Activated T-cell treated with anti-CD3 and anti-CD28 coated beads for 48 hours (primary cell): ENCODE measurements at places on chromosomes 1 and 21.

GRCh38 chr1:109818988-109819764 is 55.5 kb upstream of the EPS8L3 start:
- no peak for DNase-seq

- no peak for DNase-seq
Observed at GRCh38 chr1:63626222-63626621, 33.0 kb downstream of the PGM1 start.

DNA sequence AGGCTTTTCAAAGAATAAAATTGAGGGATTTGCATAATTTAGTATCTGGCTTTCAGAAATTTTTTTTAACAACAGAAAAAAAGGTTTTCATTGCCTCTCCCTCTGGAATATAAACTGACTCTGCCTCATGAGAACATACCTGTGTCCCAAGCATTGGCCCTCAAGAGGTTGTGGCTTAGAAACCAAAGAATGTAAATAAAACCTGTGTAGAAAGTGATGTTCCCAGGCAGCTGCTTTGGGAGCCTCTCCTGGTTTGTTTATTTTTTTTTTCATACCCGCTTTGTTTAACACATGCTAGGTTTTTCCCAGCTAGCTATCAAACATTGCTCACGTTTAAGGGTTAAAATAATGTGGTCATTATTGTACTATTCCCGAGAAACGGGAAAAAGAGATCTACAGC is 40.5 kb upstream of the IFNAR2 start:
- no peak for DNase-seq

DNA sequence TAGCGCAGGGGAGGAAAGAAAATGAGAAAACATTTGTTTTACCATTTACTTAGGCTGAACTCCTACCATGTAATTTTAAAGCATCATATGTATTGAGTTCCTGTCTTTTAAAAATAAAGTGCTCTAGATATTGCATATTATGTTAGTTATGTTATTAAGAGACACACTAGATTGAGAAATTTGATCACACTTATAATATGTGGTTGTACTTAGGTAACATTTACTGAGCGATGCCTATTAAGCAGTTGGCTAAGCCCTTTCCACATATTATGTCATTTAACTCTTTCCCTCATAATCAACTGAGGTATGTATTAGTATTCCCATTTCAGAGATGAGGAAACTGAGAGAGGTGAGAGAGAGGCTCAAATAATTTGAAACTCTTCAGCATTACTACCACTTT is 4.5 kb upstream of the LRRC8D start:
- DNase-seq: no peak

DNA sequence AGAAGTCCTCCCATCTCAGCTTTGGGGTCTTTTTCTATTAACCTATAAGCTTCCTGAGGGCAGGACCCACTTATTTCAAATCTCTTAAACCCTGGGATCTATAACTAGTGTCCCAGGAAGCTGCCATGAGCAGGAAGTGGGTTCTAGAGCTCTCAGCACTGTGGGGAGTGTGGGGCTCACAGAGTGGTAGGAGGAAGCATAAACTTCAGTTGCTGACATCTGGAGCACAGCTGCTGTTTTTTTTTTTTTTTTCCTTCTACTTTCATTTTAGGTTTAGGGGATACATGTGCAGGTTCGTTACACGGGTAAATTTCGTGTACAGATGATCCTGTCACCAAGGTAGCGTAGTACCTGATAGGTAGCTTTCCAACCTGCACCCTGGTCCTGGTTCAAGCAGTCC is 59.3 kb downstream of the AK4 start:
- no peak for DNase-seq

DNA sequence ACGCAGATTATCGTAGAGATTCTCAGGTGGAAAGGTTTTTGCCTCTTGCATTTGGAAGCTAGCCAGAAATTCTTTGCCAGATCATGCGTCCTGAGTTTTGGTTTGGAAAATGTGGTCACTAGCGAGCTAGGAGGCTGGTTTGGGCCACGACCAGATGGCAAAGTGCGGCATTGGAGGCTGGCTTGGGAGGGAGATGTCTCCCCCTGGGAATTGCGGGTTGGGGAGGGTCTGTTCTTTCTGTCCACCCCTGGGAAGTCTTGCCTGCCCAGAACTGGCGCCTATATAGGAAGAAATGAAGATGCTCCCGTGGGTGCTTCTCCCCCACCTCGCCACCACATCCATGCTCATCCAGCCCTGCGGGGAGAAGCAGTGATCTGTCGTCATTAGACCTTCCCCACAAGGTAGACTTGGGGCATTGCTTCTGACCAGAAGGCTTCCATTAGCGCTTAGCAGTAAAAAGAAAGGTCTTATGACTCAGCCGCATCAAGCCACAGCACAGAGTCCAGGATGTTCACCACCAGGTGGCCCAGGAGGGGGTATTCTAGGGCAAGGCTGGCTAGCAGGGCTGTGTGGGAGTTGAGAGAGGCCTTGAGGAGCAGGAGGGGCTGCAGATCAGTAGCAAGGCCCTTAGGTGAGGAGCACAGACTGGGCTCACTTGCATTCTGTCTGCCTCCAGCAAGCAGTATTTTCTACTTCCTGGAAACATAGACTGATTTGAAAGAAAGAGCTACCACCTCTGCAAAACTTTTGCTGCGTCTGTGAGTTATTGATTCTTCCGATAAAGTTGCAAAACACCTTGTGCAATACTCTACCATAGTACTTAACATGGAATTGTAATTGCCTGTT is 1.5 kb upstream of the PTP4A2 start:
- peak; percentile 76 for DNase-seq

DNA sequence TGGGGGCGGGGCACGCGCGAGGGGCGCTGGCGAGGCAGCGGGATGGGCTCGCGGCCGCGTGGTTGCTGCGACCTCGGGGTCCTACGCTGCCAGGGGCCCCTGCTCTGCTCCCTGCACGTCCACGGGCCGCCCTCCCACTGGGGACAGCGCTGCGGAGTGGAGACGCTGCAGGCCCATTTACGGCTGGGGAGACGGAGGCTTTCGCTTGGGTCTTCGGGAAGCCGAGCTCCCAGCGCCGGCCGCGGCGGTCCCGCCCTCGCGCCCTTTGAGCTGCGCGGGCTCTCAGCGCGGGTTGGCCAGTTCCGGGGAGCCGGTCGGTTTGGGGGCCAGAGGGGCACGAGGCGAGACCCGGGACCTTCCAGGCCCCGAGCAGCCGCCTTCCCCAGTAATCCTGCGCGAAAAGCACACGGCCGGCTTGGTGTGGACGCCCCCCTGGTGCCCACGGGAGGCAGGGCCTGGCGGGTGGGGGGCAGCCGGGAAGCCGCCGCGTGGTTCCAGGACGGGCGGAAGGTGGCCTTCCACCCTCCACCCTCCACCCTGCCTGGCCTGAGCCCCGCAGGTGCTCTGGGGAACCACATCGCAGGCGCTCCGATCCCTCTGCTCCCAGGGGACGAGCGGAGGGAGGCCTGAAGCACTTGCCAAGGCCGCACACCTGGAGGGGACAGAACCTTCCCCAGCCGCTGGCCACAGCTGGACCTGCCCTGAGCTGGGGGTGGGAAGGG is 570 bp upstream of the PEX10 start:
- peak; percentile 21 for DNase-seq

DNA sequence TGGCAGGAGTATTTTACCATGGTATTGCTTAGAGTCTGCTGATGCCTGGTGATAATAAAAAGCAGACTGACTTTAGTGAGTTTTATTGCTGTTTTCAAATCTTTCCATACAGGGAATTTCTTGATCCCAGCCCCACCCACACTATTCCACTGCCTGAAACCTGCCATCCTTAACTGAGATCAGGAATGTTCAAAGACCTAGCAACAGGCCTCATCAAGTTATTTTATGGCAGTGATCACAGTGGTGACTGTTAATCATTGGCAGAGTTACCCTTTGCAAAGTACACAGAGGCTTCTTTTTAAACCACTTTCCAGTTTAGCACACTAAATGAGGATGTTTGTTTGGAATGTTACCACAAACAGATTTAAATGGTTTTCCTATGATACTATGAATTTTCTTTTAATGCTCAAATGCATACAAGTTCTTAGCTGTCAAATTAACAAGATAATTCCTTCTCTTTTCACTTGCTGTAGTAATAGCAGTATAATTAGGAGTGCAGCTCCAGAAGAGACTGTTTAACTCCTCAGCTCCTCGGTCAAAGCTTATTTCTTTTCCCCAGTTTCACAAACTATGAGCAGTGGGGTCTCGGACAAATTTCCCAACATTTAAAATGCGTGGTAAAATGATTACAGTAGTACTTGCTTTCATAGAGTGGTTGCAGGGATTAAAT is 69.9 kb upstream of the USP25 start:
- no peak for DNase-seq

GRCh38 chr1:59128239-59128736 is 168.6 kb upstream of the FGGY start:
- DNase-seq: no peak

DNA sequence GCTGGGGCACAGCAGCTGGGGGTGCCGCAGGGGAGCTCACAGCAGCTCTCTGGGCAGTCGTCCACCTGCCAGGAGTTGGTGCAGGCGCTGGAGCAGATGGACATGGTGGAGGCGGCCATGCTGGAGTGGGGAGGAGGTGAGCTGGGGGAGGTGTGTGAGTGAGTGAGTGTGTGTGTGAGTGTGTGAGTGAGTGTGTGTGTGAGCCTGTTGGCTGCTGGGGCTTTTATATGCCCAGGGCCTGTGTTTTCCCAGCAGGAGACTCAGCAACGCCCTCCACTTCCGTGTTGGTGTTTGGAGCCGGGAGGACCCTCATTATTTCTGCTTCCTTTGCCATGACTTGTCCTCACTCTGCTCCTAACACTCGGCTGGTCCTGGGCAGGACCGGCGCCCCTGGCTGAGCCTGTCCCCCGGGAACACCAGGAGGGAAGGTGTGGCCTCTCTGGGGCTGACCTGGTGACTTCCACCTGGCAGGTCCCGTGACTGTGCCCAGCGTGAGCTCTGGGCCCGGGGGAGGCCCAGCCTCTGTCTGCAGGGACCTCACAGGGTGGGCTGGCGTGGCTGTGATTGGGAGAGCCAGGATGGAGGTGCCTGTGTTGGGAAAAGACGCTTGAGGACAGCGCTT is at the start of gene KRTAP10-2:
TSS of gene KRTAP10-2 (minus strand) at position 166 of the 622 bp plus-strand sequence. CDS start at position 119, 47 bp downstream.
- no peak for DNase-seq

DNA sequence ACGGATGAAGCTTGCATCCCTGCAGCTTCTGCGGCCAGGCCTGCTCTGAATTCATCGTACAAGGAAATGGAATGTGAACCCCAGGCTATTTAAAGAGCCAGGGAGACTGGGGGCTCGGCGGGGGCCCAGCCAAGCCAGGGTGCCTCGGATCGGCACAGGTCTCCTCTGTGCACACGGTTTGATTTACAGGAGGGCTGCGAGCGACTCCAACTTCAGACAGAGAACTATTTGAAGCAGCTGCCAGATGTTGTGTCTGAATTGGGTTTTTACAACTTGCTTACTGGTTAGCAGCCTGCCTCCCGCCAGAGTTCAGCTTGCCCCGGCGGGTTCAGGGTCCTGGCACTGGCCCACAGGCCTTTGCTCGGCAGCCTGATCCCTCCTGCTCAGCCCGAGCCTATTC is 83.2 kb downstream of the SPSB1 start:
- no peak for DNase-seq

- DNase-seq: no peak
Observed at GRCh38 chr21:27831816-27832569, 865.1 kb upstream of the ADAMTS5 start.

DNA sequence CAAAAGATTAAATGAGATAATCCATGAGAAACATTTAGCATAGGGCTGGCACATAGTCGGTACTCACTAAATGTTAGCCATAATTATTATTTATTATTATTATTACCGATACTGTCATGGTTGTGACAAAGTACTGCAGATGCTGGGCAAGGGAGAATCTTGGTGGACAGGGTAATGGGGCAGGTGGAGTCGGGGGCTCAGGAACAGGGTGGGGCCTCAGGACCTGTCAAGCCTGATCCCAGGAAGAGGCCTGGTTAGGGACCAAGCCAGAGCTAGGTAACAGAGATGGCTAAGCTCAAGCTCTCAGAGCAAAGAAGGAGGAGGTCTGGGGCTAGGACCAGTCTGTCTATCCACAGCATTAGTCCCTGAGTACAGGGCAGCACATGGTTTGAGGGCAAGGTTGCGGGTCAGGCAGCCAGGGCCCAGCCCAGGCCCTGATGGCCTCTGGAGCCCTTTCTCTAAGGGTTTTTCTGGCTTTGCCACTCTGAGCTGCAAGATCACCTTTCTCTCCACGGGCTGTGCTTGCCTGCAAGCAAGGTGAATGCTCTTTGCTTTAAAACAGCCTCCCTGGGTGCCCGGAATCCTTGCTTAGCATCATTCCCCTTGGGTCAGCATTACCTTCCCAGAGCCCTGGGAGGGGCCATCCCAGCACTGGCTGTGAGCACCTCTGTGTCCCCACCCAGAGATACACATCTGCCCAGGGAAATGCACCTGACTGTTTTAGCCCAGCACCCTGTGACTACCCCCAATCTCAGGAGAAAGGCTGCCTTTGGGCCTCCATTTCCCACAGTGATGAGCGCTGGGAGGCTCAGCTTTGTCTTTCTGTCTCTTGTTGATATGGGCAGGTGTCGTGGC is 572.0 kb downstream of the PTPRU start:
- DNase-seq: no peak

DNA sequence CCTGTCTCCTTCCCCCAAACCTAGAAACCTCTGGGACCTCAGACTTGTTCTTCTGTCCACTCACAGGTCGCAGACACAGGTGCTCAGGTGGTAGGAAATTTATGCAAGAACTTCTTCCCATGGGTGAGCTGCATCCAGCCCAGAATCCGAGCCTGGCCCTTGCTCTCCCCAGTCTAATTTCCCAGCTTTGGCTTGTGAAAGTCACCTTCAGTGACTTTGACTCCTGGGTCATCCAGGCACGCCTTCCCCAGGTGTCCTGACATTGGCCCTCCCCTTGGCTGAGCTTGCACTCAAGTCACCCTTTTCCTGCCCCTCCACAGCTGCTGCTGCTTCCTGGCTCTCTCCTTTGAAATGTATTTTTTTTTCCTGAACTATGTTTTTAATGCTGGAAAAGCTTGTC is 6.6 kb downstream of the IPO13 start:
- DNase-seq: no peak

DNA sequence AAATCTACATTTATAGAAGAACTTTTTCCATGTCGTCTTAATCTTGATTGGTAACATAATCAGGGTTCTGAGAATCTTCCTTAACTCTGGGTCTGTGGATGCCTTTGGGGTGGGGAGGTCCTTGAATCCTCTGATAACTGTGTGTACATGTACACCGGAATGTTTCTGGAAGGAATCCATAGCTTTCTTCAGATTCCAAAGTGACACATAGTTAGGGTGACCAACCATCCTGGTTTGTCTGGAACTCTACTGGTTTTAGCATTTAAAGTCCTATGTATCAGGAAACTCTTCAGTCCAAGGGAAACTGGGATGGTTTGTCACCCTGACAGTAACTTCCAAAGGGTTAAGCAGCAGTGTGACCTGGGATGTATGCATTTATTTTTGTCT is 16.8 kb downstream of the STRIP1 start:
- DNase-seq: no peak

DNA sequence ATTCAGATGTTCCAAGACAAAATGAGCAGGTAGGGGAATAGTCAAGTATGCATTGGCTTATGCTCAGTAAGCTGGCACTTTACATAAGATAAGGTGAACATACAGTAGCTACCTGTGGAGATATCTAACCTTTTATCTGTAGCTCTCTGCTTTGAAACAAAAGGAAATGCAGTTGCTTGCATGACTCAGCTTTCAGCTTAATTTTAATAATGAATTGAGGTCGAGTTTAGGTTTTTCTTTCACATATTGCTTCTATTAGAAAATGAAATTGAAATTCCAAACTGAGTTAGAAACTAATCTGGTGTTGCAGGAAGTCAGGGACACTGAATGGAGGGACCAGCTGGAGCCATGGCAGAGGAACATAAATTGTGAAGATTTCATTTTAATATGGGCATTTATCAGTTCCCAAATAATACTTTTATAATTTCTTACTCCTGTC is 8.3 kb downstream of the FRRS1 start:
- DNase-seq: no peak

GRCh38 chr1:203769505-203770343 is 4.7 kb downstream of the LAX1 start:
- no peak for DNase-seq

GRCh38 chr1:187261637-187262036 is 432.9 kb downstream of the PLA2G4A start:
- DNase-seq: no peak
